Upper lobe of right lung (tissue), 1 donor: ENCODE measurements at places on chromosomes 12 and 14.
A peak's percentile ranks its signal among the peaks of the same experiment; 100 is the strongest.

- H3K4me3 ChIP-seq: peak overlapping the region; percentile 61
- H3K36me3 ChIP-seq: no peaks in the 10 kb centered on the region
- no peak for DNase-seq
- H3K4me1 ChIP-seq: peaks cover 28% of the 10 kb centered on the region
Measured at GRCh38 chr12:112907415-112908157, 824 bp downstream of the OAS1 start.

GRCh38 chr14:68958553-68958952, 20.5 kb downstream of the ACTN1 start:
- H3K36me3 ChIP-seq: no peaks in the 10 kb centered on the region
- peaks cover 58% of the 10 kb centered on the region for H3K4me1 ChIP-seq
- H3K27me3 ChIP-seq: no peaks in the 10 kb centered on the region
- H3K27ac ChIP-seq: peak overlapping the region; percentile 53
- no peak for DNase-seq

- DNase-seq: no peak
- no peaks in the 10 kb centered on the region for H3K4me1 ChIP-seq
- H3K27me3 ChIP-seq: no peaks in the 10 kb centered on the region
- no peaks in the 10 kb centered on the region for H3K36me3 ChIP-seq
Measured at GRCh38 chr14:79629411-79630287, 581.7 kb downstream of the DIO2 start.

GRCh38 chr12:69925291-69925690, 100.3 kb downstream of the MYRFL start:
- H3K36me3 ChIP-seq: no peaks in the 10 kb centered on the region
- H3K27ac ChIP-seq: no peak overlapping the region
- DNase-seq: no peak
- no peak overlapping the region for H3K4me3 ChIP-seq

GRCh38 chr14:93832081-93832480, 43.8 kb upstream of the PRIMA1 start:
- H3K36me3 ChIP-seq: no peaks in the 10 kb centered on the region
- no peaks in the 10 kb centered on the region for H3K27me3 ChIP-seq
- no peak overlapping the region for H3K27ac ChIP-seq
- H3K4me3 ChIP-seq: no peak overlapping the region

- H3K36me3 ChIP-seq: peaks cover 80% of the 10 kb centered on the region
- no peaks in the 10 kb centered on the region for H3K27me3 ChIP-seq
- DNase-seq: no peak
- no peak overlapping the region for H3K4me3 ChIP-seq
- H3K4me1 ChIP-seq: peaks cover 6% of the 10 kb centered on the region
- H3K27ac ChIP-seq: no peak overlapping the region
Measured at GRCh38 chr14:103501921-103502669, 20.5 kb downstream of the CKB start.

- H3K27ac ChIP-seq: no peak overlapping the region
- H3K36me3 ChIP-seq: no peaks in the 10 kb centered on the region
- H3K27me3 ChIP-seq: no peaks in the 10 kb centered on the region
- no peaks in the 10 kb centered on the region for H3K4me1 ChIP-seq
- DNase-seq: no peak
Measured at GRCh38 chr14:37436519-37436918, 158.5 kb downstream of the FOXA1 start.

- H3K4me3 ChIP-seq: no peak overlapping the region
- no peaks in the 10 kb centered on the region for H3K4me1 ChIP-seq
- DNase-seq: no peak
Measured at GRCh38 chr14:72788255-72788654, 105.6 kb downstream of the DPF3 start.

- no peak overlapping the region for H3K27ac ChIP-seq
- H3K4me3 ChIP-seq: no peak overlapping the region
- H3K36me3 ChIP-seq: peaks cover 24% of the 10 kb centered on the region
- no peaks in the 10 kb centered on the region for H3K4me1 ChIP-seq
- no peaks in the 10 kb centered on the region for H3K27me3 ChIP-seq
- no peak for DNase-seq
Measured at GRCh38 chr12:27653661-27654060, 42.6 kb upstream of the REP15 start.

GRCh38 chr14:49870908-49871307, 18.3 kb upstream of the NEMF start:
- peaks cover 8% of the 10 kb centered on the region for H3K4me1 ChIP-seq
- no peaks in the 10 kb centered on the region for H3K36me3 ChIP-seq
- no peak overlapping the region for H3K27ac ChIP-seq
- no peaks in the 10 kb centered on the region for H3K27me3 ChIP-seq
- no peak for DNase-seq

DNA sequence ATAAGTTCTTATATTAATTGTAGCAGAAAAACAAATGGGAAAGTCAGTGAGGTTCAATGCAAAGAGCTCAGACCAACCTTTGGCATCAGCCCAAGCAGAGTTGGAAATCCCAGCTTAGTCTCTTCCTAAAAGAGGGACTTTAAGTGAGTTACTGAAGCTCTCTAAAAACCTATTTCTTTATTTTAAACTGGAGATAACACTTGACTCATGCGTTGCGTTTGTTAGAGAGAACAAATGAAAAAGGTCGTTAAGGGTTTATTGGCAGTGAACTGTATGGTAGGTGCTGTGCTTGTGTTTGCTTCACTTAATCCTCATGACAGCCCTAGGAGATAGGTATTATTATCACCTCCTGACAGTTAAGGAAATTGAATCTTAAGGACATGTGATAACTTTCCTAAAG, 396.5 kb downstream of the RAD51B start:
- H3K4me3 ChIP-seq: no peak overlapping the region
- no peak overlapping the region for H3K27ac ChIP-seq
- DNase-seq: no peak
- no peaks in the 10 kb centered on the region for H3K27me3 ChIP-seq
- H3K4me1 ChIP-seq: peaks cover 18% of the 10 kb centered on the region
- H3K36me3 ChIP-seq: no peaks in the 10 kb centered on the region

- no peak for DNase-seq
- no peaks in the 10 kb centered on the region for H3K27me3 ChIP-seq
- peaks cover 28% of the 10 kb centered on the region for H3K4me1 ChIP-seq
- H3K36me3 ChIP-seq: no peaks in the 10 kb centered on the region
Measured at GRCh38 chr12:104747955-104748354, 210.1 kb downstream of the SLC41A2 start.

GRCh38 chr14:92751819-92752218, 3.4 kb upstream of the LGMN start:
- H3K27me3 ChIP-seq: no peaks in the 10 kb centered on the region
- no peaks in the 10 kb centered on the region for H3K36me3 ChIP-seq
- H3K4me1 ChIP-seq: no peaks in the 10 kb centered on the region
- no peak overlapping the region for H3K4me3 ChIP-seq

DNA sequence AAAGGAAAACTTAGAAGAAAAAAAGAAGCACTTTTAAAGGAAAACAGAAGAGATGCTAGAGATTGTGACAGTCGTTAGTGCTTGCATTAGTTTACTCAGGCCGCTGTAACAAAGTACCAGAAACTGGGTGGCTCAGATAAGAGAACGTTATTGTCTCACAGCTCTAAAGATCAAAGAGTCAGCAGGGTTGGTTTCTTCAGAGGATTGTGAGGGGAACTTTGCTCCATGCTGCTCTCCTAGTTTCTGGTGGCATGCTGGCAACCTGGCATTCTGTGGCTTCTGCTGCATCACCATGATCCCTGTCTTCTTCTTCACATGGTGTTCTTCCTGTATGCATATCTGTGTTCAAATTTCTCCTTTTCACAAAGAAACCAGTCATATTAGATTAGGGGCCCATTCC, 119.4 kb upstream of the PLEKHA5 start:
- no peaks in the 10 kb centered on the region for H3K4me1 ChIP-seq
- H3K27me3 ChIP-seq: no peaks in the 10 kb centered on the region
- H3K36me3 ChIP-seq: no peaks in the 10 kb centered on the region
- DNase-seq: no peak
- no peak overlapping the region for H3K27ac ChIP-seq
- no peak overlapping the region for H3K4me3 ChIP-seq

DNA sequence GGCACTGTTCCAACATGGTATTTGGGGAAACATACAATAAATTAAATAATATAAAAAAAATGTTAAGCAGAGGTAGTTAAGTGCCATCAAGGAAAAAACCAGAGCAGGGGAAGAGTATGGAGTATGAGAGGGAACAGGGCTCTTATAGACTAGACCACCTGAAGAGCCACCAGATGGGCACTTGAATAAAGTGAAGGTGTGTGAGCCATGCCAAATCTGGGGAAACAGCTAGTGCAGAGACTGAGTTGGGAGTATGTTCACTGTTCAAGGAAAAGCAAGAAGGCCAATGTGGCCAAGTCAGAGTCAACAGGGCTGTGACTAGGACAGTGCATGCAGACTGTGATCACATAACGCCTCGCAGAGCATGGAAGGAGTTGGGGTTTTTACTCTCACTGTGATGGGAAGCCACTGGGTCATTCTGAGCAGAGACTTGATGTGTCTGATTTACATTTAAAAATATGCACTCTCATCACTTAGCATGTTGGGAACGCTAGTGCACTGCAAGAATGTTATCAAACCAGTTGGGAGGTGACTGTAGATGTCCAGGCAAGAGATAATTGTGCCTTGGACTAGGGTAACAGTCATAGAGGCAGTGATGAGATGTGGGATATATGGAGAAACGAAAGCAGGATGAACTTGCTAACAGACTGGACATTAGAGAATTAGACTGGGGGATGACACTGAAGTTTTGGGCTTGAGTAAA, 25.6 kb downstream of the NDUFA12 start:
- no peaks in the 10 kb centered on the region for H3K27me3 ChIP-seq
- H3K36me3 ChIP-seq: no peaks in the 10 kb centered on the region
- DNase-seq: no peak
- no peaks in the 10 kb centered on the region for H3K4me1 ChIP-seq
- no peak overlapping the region for H3K4me3 ChIP-seq

DNA sequence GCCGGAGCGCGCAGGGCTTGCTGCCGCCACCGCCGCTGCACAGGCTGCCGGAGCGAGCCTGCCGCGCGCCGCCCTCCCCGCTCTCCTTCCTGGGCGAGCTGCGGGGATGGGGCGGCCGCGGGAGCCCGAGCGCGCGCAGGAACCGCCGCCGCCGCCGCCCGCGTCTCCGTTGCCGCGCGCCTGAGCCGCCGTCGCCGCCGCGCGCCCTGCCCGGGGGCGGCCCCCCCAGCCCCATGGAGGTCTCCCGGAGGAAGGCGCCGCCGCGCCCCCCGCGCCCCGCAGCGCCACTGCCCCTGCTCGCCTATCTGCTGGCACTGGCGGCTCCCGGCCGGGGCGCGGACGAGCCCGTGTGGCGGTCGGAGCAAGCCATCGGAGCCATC, 352 bp downstream of the PLXNC1 start:
- H3K4me3 ChIP-seq: peak overlapping the region; percentile 61
- H3K27ac ChIP-seq: peak overlapping the region; percentile 14
- H3K36me3 ChIP-seq: no peaks in the 10 kb centered on the region
- peaks cover 19% of the 10 kb centered on the region for H3K27me3 ChIP-seq
- H3K4me1 ChIP-seq: peaks cover 14% of the 10 kb centered on the region

GRCh38 chr12:66900616-66901015, 221.7 kb upstream of the GRIP1 start:
- H3K27me3 ChIP-seq: no peaks in the 10 kb centered on the region
- no peaks in the 10 kb centered on the region for H3K4me1 ChIP-seq
- no peak for DNase-seq
- H3K4me3 ChIP-seq: no peak overlapping the region
- no peaks in the 10 kb centered on the region for H3K36me3 ChIP-seq

DNA sequence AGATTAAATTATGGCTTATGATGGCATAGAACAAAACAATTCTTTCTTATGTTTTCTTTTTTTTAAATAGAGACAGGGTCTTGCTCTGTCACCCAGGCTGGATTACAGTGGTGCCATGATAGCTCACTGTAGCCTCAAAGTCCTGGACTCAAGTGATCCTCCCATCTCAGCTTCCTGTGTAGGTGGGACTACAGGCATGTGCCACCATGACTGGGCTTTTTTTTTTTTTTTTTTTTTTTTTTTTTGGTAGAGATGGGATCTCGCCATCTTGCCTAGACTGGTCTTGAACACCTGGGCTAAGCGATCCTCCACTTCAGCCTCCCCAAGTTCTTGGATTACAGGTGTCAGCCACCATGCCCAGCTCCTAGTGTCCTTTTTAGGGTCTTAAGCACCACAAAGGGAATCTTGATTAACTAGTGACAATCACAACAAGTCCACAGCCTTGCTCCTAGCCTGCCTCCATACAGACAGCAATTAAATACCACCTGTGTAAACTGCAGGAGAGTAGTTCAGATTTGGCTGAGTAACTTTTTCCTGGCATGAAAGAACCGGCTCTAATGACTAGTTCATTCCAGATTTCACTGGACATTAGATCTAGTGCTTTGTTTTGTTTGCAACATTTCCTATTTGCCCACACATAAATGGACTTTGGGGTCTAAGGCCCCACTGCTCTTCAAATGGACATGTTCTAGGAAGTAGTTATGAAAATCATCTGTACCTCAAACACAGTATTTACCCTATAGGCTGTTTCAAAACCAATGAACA, 61.6 kb downstream of the SH2B3 start:
- no peaks in the 10 kb centered on the region for H3K4me1 ChIP-seq
- DNase-seq: no peak

DNA sequence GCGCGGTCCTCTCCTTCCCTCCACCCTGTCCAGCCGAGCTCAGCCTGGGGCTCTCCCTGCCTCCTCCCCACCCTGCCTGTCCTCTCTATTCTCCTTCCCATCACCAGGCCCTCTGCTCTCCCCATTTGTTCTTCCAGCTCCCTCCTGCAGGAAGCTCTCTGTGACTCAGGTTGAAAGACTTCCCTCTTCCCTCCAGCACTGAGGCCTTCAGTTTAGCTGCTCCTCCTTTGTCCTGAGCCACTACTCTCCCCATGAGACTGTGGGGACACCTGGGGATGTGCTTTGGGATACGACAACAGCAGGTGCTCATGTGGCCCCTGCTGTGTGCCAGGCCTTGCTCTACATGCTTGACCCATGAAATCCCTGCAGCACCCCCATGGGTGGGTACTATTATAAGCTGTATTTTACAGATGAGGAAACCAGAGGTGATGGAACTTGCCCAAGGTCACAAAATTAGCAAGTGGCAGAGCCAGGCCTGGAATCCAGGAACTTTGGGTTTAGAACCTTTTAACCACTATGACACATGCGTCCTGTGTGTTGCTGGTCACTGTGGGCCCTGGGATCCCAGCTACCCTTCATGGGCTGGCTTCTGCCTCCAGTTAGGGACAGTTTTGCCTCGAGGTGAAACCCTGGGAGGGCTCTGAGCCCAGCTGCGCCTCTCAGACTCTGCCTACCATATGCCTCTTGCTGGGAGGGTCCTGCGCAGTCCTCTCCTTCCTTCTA, 5.5 kb downstream of the KRT80 start:
- DNase-seq: no peak
- H3K4me3 ChIP-seq: no peak overlapping the region
- H3K4me1 ChIP-seq: no peaks in the 10 kb centered on the region
- H3K27ac ChIP-seq: no peak overlapping the region

DNA sequence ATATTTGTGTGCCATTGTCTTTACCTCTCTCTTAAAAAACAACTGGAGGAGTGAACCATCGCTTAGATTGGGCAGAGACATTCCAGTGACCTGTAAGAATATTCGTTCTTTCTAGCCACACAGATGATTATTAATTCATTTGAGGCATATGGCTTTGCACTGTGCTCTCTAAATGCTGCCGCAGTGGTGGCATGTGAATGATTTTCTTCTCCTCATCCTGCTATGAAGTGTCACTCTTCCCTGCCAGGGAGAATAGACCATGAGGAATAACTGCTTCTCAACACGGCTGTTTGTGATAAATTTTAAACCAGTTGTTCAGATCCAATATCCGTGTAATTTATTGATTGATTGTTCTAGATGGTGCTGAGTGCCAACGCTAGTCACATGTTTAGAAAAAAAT, 225.3 kb downstream of the CNTN1 start:
- DNase-seq: no peak
- H3K4me1 ChIP-seq: no peaks in the 10 kb centered on the region
- H3K36me3 ChIP-seq: no peaks in the 10 kb centered on the region
- no peak overlapping the region for H3K27ac ChIP-seq

- DNase-seq: peak; percentile 79
- H3K27ac ChIP-seq: peak overlapping the region; percentile 80
- peaks cover 32% of the 10 kb centered on the region for H3K4me1 ChIP-seq
- H3K27me3 ChIP-seq: no peaks in the 10 kb centered on the region
- no peaks in the 10 kb centered on the region for H3K36me3 ChIP-seq
Measured at GRCh38 chr14:100067971-100068959, 3.0 kb downstream of the EVL start.
